ENCODE measurements at places on chromosomes 4 and X.

GRCh38 chrX:68363984-68364383, 69.3 kb downstream of the OPHN1 start:
- no peak for DNase-seq

DNA sequence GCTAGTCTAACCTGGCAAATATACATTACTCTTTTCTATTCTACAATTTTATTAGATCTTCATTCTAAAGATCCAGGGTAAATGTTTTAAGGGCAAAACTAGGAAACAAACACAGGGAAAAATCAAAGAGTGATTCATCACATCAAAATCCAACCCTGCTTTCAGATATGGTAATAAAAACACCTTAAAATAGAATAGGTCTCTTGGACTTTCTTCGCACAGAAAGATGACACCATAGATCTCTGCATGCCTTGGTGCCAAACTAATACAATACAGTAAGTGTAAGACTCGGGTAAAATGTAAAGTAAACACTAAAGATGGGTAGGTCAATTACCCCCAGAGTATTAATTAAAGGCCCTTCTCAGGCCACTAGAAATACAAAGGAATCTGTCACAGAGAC, 34.2 kb downstream of the LDB2 start:
- no peak for DNase-seq

DNA sequence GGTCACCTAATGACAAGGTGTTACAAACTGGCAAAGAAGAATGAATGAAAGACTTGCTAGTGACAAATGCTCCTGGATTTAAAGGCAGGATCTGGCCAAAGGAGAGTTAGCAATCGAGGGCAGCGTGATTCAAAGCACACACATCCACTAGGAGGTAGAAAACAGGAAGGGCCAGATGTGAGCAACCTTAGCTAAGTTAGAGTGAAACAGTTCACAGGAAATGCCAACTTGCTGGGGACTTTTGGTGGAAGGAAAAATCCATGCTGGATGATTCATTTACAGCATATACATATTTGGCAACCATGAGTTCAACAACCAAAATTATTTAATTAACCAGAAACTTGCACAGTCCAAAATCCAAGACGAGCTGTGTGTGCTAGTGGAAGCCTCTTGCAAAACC, 276.9 kb downstream of the PTTG2 start:
- no peak for DNase-seq

DNA sequence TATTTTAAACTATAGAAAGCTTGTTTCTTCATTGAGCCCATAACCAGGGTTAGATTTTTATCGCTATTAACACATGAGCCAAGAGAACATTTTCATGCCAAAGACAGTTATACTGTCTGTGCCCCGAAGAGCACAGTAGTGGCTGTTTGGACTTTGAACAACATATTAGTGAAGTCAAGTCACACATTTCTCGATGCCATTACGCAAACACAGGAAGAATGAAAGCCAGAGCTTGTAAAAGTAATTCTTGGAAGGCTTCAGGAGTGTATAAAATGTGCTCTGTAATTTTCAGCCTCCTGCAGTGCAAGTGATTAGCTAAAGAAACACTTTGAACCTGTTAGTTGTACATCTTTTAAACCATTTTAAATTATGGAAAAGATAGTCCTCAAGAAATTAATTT, 590.7 kb upstream of the PITX2 start:
- DNase-seq: no peak

GRCh38 chr4:1490011-1490653, 83.9 kb upstream of the NKX1-1 start:
- DNase-seq: peak; percentile 71

DNA sequence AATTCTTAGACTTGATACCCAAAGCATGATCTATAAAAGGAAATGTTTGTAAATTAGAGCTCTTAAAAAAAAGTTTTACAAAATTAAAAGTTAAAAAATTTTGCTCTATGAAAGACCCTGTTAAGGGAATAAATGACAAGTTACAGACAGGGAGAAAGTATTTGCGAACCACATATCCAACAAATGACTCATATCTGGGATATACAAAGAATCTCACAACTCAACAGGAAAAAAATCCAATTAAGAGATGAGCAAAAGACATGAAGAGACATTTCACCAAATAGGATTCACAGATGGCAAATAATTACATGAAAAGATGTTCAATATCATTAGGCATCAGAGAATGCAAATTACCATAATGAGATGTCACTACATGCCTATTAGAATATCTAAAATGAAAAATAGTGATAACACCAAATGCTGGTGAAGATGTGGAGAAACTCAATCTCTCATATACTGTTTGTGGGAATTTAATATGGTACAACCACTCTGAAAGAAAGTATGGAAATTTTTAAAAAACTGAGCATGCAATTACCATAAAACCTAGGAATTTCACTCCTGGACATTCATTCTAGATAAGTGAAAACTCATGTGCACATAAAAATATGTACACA, 100.8 kb upstream of the EOLA2 start:
- no peak for DNase-seq

DNA sequence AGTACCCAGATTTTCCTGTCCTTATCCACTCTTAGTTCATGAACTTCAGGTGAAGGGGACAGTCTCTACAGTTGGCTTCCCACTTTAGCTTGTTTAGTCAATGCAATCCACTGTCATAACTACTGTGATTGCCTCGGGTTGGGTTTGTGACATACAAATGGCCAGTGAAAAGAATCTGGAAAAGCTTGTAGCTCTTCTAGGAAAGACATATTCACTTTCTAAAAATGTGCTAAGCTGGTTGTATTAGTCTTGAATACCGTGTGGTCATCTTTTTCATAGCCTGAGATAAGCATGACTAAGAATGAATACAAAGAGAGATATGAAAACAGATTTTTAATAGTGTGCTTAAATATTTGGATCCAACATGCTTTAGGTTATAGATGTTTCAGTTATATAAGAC, 1443.5 kb upstream of the IGFBP7 start:
- DNase-seq: no peak

- no peak for DNase-seq
Measured at GRCh38 chrX:39144323-39144722, 343.1 kb downstream of the MID1IP1 start.

DNA sequence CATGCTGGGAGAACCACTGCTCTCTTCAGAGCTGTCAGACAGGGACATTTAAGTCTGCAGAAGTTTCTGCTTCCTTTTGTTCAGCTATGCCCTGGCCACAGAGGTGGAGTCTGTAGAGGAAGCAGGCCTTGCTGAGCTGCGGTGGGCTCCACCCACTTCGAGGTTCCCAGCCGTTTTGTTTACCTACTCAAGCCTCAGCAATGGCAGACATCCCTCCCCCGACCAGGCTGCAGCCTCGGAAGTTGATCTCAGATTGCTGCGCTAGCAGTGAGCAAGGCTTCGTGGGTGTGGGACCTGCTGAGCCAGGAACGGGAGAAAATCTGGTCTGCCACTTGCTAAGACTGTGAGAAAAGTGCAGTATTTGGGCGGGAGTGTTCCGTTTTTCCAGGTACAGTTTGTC, 118.9 kb downstream of the SLC10A6 start:
- no peak for DNase-seq

GRCh38 chrX:20515841-20516461, 249.2 kb upstream of the RPS6KA3 start:
- DNase-seq: no peak

- DNase-seq: no peak
Measured at GRCh38 chrX:109372291-109372690, 109.6 kb downstream of the GUCY2F start.

- no peak for DNase-seq
Measured at GRCh38 chr4:8441499-8442091, 1.0 kb downstream of the TRMT44 start.

DNA sequence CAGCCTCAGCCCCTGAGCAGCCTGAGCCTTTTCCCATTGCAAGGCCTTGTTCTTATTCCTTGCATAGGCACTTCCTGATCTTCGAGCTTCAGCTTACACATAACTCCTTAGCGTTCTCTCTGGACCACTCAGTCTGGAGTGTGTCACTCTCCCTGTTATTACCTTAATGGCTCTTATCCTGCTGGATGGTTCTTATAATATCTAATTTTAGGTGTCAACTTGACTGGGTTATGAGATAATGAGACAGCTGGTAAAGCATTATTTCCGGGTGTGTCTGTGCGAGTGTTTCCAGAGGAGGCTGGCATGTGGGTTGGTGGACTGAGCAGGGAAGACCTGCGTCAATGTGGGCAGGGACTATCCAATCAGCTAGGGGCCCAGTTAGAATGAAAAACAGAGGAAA, 75.7 kb downstream of the HAUS3 start:
- DNase-seq: peak; percentile 36

- no peak for DNase-seq
Measured at GRCh38 chr4:94352163-94352562, 9.5 kb upstream of the HPGDS start.

- no peak for DNase-seq
Measured at GRCh38 chrX:18884916-18885315, 99.0 kb downstream of the PHKA2 start.

DNA sequence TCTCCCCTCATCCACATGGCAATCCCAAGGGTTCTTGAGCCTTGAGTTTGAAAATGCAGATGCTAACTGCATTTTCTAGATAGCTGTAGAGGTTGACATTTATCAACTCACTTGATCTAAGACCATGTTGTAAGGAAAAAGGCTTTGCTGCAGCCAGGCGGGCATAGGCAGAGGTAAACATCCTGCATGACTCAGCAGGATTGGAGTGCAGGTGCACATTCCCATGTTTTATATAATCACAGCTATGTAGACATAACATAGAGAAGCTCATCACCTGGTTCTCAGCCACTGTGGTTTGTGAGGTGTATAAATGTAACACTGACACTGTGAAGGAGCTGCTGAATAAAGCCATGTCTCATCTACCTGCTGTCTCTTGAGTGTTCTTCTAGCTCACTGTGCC, 62.3 kb upstream of the PDE5A start:
- no peak for DNase-seq

DNA sequence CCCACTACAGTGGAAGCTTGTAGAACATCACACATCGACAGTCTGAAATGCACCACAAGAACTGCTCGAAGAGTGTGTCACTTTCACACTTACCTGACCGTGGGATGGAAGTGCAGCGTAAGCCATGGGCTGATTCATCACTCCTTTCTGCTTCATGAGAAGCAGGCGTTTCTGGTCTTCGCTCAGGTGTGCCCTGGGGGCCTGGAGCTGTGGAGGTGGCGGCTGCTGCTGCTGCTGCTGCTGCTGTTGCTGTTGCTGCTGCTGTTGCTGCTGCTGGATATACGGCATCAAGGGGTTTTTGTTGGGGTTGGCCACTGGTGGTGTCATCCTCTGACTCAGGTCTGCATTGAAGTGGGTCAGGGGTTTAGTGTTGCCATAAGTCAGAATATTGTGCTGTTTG, 223.6 kb downstream of the MGST2 start:
- no peak for DNase-seq

- DNase-seq: peak; percentile 18
Measured at GRCh38 chr4:173318648-173319211, 15.4 kb downstream of the HMGB2 start.

DNA sequence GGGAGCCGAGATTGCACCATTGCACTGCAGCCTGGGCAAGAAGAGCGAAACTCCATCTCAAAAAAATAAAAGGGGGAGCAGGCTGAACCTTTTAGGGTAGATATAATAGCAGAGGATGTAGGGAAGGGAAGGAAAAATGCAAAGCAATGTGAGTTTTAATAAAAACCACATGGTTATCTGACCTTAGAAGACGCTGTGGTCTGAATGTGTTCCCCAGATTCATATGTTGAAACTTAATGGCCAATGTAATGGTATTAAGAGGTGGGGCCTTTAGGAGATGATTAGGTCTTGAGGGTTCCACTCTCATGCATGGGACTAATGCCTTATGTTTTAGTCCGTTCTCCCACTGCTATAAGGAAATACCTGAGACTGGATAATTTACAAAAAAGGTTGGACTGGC, 114.1 kb upstream of the STX18 start:
- DNase-seq: no peak

GRCh38 chrX:29617725-29618124, 597.6 kb upstream of the MAGEB2 start:
- no peak for DNase-seq

GRCh38 chr4:126271292-126271691, 956.5 kb downstream of the FAT4 start:
- DNase-seq: no peak
